ENCODE measurements at places on chromosomes 16 and 17.

DNA sequence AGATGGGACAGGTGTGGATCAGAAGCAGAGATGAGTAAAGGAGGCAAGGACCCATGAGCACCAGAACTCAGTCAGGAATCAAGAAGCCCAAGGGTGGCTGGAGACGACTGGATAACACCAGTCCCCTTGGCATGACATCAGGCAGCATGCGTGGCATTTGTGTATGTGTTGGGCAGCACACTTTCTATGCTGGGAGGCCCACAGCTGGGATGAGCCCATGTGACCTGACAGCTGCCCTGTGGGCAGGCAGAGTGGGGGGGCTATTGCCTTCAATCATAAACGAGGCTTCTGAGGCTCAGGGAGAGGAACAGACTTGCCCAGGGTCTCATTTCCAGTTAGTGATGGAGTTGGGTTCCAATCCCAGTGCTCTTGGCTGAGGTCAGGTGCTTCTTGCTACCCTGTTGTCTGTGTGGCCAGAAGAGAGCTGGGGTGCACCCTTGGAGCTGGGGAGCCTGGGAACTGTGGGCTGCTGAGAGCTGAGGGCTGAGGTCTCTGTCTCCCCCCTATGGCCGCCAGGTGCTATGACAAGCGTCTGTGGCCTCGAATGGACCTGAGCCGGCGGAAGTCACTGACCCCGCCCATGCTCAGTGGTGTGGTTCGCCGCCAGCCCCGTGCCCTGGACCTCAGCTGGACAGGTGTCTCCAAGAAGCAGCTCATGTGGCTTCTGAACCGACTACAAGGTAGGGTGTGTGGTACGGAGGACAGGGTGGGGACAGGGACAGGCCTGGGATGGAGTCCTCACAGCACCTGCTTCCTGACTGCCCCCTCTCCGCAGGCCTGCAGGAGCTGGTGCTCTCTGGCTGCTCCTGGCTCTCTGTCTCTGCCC, 7.1 kb upstream of the ORAI3 start:
- no peaks in the 10 kb centered on the region for H3K27me3 ChIP-seq
- H3K4me3 ChIP-seq: peak overlapping the region; percentile 54
- peaks cover 6% of the 10 kb centered on the region for H3K36me3 ChIP-seq
- H3K27ac ChIP-seq: peak overlapping the region; percentile 89
- peaks cover 31% of the 10 kb centered on the region for H3K4me1 ChIP-seq

GRCh38 chr17:8742274-8742673, 2.4 kb downstream of the CCDC42 start:
- H3K36me3 ChIP-seq: peaks cover 11% of the 10 kb centered on the region
- no peak for DNase-seq
- H3K4me3 ChIP-seq: no peak overlapping the region
- H3K4me1 ChIP-seq: peaks cover 25% of the 10 kb centered on the region
- no peaks in the 10 kb centered on the region for H3K27me3 ChIP-seq

- peak within 1 kb of the TSS; percentile 37 for H3K4me3 ChIP-seq
- H3K27ac ChIP-seq: no peak within 1 kb of the TSS
- DNase-seq: peak; percentile 72
- no peaks in the 10 kb centered on the region for H3K4me1 ChIP-seq
Observed at GRCh38 chr17:58487589-58488427, at the start of gene HSF5. TSS of gene HSF5 (minus strand) at chr17:58488408. CDS start at chr17:58488274, 134 bp downstream.

DNA sequence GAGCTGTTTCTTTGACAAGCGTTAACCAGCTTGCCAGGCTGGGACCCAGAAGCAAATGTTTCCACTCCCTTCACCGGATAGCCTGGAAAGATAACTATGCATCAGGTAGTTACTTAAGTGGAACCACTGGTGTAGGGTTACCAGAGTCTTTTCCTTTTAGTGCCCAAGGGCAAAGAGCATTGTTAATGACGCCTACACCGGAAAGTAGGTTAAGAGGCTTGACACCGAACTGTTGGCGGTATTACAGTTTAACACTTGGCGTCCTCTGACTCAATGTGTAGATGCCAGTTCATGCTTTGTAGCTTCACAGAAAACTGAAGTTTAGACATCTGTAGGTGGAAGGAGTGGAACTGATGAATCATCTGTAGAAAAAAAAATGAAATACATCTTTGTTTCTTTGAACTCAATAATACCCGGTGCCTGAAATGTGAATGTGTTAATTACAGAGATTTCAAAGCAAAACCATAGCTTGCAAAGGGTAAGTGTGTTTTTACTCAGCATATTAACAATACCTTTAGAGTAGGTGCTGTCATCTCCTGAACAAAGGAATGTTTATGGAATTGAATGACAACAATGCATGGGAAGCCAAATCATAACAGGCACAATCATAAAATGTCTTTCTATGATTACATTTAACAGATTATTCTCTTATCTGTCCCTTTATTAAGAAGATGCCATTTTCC, 426.7 kb upstream of the SALL1 start:
- no peak overlapping the region for H3K27ac ChIP-seq
- H3K36me3 ChIP-seq: no peaks in the 10 kb centered on the region

GRCh38 chr17:52660692-52661091, 502.2 kb upstream of the CA10 start:
- H3K27me3 ChIP-seq: no peaks in the 10 kb centered on the region
- no peak for DNase-seq
- no peak overlapping the region for H3K27ac ChIP-seq
- peaks cover 1% of the 10 kb centered on the region for H3K36me3 ChIP-seq
- H3K4me3 ChIP-seq: no peak overlapping the region

DNA sequence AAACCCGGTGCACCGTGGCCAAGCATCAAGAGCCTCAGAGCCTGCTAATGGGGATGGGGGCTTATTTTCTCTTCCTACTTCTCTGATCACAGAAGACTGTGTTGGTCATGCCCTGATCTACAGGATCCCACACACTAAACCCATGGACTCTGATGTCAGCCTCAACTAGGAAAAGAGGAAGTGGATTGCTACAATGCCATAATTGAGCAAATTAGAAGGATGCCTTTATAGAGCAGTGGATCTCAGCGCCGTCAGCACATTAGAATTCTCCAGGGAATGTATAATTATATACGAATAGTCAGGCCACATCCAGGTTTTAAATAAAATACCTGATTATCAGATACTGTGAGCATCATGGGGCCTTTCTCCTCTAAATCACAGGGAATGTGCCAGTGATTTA, 64.8 kb downstream of the VAT1L start:
- H3K4me1 ChIP-seq: no peaks in the 10 kb centered on the region
- no peak overlapping the region for H3K4me3 ChIP-seq

GRCh38 chr17:74368341-74369081, 1.2 kb downstream of the GPR142 start:
- H3K27ac ChIP-seq: no peak overlapping the region
- peaks cover 22% of the 10 kb centered on the region for H3K27me3 ChIP-seq
- H3K36me3 ChIP-seq: peaks cover 2% of the 10 kb centered on the region
- peak; percentile 57 for DNase-seq
- H3K4me1 ChIP-seq: peaks cover 10% of the 10 kb centered on the region

DNA sequence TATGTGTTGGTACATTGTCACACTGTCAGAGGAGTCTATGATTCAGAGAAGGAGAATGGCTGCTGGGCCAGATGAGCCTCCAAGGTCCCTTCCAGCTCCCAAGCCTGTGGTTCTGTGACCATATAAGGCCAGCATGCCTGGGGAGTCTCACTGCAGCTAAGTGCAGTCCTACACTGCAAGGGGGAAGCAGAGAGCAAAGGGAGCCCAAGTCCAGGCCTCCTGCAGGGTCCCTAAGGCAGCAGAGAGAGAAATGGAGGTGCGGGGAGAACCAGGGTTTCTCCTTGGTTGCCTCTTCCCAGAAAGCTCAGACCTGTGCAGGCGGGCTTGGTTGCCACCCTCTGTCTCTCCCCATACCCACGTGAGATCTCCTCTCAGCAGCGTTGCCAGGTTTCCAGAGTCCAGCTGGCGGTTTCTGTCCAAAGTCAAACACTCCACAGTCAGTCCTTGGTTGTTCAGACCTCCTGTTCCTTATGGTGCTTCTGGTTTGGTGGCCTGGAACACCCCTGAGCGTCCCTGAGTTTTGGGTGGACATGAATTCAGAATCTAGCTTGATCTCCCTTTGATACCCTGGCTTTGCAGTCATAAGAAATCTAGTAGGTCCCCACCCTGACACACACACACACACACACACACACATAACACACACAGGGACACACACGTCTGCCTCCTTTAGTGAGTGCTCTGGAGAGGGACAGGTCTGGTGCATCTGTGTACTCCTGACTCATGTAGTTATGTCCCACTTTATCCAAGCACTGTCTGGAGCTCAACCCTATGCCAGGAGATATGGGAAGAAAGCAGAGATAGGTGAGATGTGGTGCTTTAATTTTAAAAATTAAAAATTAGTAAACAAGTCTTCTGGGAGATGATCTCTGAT, 78.8 kb downstream of the GNAO1 start:
- no peak for DNase-seq
- no peak overlapping the region for H3K4me3 ChIP-seq
- H3K27ac ChIP-seq: no peak overlapping the region
- peaks cover 2% of the 10 kb centered on the region for H3K36me3 ChIP-seq

- H3K4me1 ChIP-seq: peaks cover 61% of the 10 kb centered on the region
- no peaks in the 10 kb centered on the region for H3K27me3 ChIP-seq
- no peak overlapping the region for H3K27ac ChIP-seq
- DNase-seq: no peak
- no peak overlapping the region for H3K4me3 ChIP-seq
Observed at GRCh38 chr16:53805752-53806151, 101.8 kb downstream of the FTO start.

GRCh38 chr16:51509336-51509735, 358.3 kb upstream of the SALL1 start:
- no peak overlapping the region for H3K27ac ChIP-seq
- no peak overlapping the region for H3K4me3 ChIP-seq
- peaks cover 2% of the 10 kb centered on the region for H3K36me3 ChIP-seq
- no peaks in the 10 kb centered on the region for H3K4me1 ChIP-seq
- DNase-seq: no peak

DNA sequence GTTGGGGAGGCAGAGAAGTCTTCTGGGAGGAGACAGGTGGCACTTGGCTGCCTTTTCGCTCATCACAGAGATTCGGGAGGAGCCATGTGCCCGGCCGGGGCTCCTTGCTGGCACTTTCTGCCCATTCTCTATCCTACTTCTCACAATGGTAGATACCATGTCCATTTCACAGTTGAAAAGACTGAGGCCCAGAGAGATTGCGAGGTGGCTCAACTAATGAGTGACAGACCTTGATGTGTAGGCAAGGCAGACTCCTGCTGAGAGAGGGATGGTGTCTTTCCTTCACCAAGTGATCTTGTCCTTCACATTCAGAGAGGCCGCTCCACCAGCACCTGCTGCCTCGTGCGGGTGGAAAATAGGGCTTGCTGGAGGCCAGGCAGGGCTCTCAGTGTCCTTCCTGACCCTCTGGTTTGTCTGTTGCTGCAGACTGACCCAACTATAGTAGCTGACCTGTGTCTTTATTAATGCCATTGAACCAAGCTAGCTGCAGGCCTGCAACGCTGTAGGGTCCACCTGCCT, 42.1 kb downstream of the MPRIP start:
- H3K36me3 ChIP-seq: peaks cover 10% of the 10 kb centered on the region
- no peaks in the 10 kb centered on the region for H3K27me3 ChIP-seq
- H3K4me1 ChIP-seq: peaks cover 51% of the 10 kb centered on the region
- H3K27ac ChIP-seq: no peak overlapping the region

DNA sequence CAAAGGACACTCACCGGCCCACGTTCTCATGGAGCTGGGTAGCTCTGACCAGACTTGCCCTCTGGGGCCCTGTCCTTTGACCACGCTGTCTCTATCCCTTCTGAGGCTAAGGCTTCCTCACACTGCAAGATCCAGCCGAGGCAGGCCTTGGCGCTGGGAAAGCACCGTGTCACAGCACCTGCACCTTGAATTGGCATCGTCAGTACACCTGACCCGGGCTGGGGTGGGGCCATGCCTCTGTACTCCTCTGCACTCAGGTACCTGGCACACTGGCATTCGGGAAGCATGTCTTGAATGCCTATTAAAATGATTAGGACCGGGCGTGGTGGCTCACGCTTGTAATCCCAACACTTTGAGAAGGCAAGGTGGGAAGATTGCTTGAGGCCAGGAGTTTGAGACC, 6.0 kb downstream of the TBC1D24 start:
- H3K4me1 ChIP-seq: peaks cover 48% of the 10 kb centered on the region
- no peaks in the 10 kb centered on the region for H3K36me3 ChIP-seq
- H3K27me3 ChIP-seq: no peaks in the 10 kb centered on the region

DNA sequence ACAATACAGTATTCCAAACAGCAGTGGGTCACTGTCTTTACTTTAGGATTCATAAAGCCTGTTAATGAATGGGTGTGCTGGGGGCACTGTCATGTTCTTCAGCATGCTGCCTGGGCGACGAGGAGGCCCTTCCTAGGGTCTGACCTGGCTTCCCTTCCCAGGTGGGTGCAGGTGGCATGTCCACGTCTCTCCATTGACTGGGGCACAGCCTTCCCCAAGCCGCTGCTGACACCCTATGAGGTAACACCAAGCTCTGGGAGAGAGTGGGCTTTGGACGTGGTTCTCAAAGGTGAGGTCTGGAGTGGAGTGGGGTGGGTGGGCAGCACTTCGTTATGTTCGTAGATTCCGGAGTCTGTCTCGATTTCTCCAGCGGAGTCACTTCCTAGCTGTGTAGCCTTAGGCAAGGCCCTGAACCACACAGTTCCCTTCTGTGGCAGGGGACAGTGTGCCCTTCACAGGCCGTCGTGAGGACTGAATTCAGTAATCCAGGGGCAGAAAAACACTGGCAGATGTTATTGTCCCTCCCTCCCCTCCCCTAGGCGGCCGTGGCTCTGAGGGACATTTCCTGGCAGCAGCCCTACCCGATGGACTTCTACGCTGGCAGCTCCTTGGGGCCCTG, 771 bp upstream of the OVCA2 start:
- peak overlapping the region; percentile 92 for H3K4me3 ChIP-seq
- no peaks in the 10 kb centered on the region for H3K27me3 ChIP-seq

- H3K27ac ChIP-seq: no peak overlapping the region
- H3K4me1 ChIP-seq: no peaks in the 10 kb centered on the region
- no peak for DNase-seq
- no peaks in the 10 kb centered on the region for H3K36me3 ChIP-seq
- no peak overlapping the region for H3K4me3 ChIP-seq
- no peaks in the 10 kb centered on the region for H3K27me3 ChIP-seq
Observed at GRCh38 chr16:10370096-10370726, 15.7 kb upstream of the ATF7IP2 start.

GRCh38 chr16:54289242-54289944, 2.8 kb upstream of the IRX3 start:
- H3K4me1 ChIP-seq: peaks cover 17% of the 10 kb centered on the region
- no peak overlapping the region for H3K27ac ChIP-seq
- no peak overlapping the region for H3K4me3 ChIP-seq

DNA sequence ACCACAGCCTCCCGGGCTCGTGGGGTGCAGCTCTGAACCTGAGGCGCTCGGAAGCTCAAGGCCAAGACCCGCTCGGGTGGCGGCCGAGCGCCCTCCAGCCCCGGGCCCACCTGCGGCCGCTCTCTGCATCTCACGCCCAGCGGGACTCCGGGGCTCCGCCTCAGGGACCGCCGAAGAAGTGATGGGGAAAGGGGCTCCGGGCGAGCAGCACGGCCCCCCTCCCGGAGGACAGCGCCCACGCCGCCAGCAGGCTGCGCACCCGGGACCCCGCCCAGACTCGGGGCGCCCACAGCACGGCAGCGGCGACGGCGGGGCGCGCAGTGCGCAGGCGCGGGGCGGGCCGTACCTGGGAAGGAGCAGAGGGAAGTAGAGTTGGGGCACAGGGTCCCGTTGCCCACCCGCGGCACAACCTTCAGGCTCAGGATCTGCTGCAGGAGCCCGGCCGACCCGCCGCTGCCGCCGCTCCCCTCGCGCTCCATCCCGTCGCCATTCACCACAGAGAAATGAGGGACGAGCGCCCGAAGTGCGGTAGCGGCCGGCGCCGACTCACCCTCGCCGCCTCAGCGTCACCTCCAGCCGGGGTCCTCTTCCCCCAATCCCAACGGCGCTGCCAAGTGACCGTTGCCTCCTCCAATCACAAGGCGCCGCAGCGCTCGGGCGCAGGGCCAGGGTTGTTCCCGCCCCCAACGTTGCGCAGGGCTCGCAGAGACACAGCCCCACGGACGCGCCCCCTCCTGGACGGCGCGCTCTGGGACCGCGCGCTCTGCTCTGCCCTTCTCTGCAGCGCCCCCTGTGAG, at the start of gene TMEM170A:
TSS of gene TMEM170A (minus strand) at position 568 of the 797 bp plus-strand sequence. CDS start at position 479, 89 bp downstream.
- peaks cover 45% of the 10 kb centered on the region for H3K4me1 ChIP-seq
- no peaks in the 10 kb centered on the region for H3K27me3 ChIP-seq
- H3K36me3 ChIP-seq: peaks cover 19% of the 10 kb centered on the region
- peak; percentile 96 for DNase-seq
- H3K4me3 ChIP-seq: peak within 1 kb of the TSS; percentile 94

Measured in central memory CD8-positive, alpha-beta T cell (primary cell).